ENCODE measurements at places on chromosomes 1 and 21. TPM values are rescaled to one million over a fixed set of nuclear protein-coding genes. Genes with fewer than 3 reads are reported as not detected.

Gene ELF3
- under 0.01 TPM for total RNA-seq

Gene CDC42BPA
- total RNA-seq = 47.8 TPM

Gene KLHL20
- total RNA-seq = 52.9 TPM

Gene FMO1
- 0.66 TPM for total RNA-seq

Gene CR1L
- not detected for total RNA-seq

Gene CNIH3
- total RNA-seq = 15.7 TPM

Gene SV2A
- 19.4 TPM for total RNA-seq

Gene ZNF697
- total RNA-seq = 7.9 TPM

Gene S100A3
- total RNA-seq = 8.6 TPM

Gene HHAT
- total RNA-seq = 3.3 TPM

Gene SLFNL1
- 0.66 TPM for total RNA-seq

Gene ICOSLG
- under 0.01 TPM for total RNA-seq

Gene TMEM53
- 6.3 TPM for total RNA-seq

Gene GSTM4
- 28.2 TPM for total RNA-seq
